ENCODE measurements at places on chromosomes 12 and 14.

- DNase-seq: no peak
These were observed 23.5 kb upstream of the DHRS7 start for GRCh38 chr14:60188696-60189095.

DNA sequence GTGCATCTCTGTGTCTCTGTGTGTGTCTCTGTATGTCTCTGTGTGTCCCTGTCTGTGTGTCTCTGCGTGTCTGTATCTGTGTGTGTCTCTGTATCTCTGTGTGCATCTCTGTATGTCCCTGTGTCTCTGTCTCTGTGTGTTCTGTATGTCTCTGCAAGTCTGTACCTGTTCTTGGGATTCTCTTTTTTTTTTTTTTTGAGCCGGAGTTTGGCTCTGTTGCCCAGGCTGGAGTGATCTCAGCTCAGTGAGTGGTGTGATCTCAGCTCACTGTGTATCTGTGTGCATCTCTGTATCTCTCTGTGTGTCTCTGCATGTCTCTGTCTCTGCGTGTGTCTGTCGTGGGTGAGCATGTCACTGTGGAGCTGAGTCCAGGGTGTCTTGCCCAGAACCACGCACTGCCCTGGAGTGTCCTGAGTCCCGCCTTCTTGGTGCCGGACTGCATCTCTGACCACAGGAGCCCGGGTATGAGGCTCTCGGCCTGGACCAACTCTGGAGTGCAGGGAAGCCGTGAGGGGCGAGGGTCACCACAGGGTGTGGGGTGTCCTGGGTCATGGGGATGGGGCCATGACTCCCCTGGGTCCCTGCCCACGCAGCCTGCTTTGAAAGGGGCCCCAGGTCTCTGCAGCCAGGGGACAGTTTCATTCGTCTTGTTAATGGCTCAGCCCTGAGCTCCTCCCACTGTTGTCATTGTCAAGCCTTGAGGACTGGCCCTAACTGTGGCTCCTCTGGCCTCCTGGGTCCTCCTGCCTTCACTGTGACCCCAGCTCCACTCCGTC lies 11.8 kb downstream of the MYL2 start:
- no peak for DNase-seq

GRCh38 chr14:68541178-68541896 lies 251.5 kb downstream of the ZFP36L1 start:
- no peak for DNase-seq

- DNase-seq: no peak
These were observed 50.1 kb downstream of the HNRNPC start for GRCh38 chr14:21219120-21219519.

- no peak for DNase-seq
These were observed 189.4 kb upstream of the DYRK2 start for GRCh38 chr12:67459173-67459572.

GRCh38 chr14:55354500-55354899 lies 57.1 kb downstream of the ATG14 start:
- DNase-seq: peak; percentile 24

- DNase-seq: no peak
These were observed 284.7 kb downstream of the NUAK1 start for GRCh38 chr12:105854071-105854470.

DNA sequence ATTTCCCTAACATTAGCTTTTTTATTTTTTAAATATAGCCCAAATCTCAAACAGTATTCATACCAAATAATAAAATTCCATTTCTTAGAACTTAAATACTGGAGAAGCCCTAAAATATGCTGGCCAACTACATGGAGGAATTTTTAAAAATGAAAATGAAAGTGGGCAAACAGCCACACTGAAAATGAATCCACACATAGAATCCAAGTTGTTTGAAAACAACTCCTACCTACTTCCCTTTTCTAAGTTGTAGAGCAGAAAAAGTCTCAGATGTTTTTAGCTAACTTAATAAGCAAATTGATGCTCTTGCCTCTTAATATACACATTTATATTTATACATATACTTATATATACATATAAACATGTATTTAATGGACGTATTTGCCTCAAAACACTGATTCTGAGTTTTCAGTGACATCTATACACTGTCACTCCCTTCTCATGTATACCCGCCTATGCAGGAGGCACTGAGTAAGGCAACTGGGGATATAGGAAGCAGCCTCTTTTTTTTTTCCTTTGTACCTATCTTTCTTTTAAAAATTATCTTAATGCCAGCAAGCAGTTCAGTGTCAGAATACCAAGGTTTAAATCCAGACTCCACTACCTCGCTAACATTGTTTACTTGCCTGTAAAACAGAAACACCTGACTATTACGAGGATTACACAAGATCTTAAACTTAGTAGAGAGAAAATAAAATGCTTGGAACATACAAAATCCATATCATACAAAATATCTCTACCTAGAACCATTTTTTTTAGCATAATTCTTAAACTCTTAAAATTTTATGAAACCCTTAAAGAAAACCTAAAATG lies 13.3 kb downstream of the DICER1 start:
- DNase-seq: no peak

DNA sequence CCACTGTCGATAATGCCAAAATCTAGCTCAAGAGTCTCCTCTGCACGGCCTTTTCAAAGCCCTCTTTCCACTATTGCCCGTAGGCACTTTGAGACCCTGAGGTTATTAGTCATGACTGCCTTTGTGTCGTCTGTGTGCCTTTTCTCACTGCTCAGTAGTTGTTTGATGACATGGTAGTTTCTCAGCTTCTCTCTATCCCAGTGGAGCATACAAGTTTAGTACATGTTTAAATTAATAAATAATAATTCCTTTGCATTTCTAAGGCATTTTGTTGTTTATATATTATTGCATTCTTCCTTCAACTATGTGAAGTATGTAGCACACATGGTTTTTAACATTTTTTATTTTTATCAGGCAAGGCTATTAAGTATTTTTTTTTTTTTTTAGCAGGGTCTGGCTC lies 458.1 kb downstream of the PCNX1 start:
- no peak for DNase-seq

- DNase-seq: no peak
These were observed 135.6 kb upstream of the MAX start for GRCh38 chr14:65237941-65238340.

DNA sequence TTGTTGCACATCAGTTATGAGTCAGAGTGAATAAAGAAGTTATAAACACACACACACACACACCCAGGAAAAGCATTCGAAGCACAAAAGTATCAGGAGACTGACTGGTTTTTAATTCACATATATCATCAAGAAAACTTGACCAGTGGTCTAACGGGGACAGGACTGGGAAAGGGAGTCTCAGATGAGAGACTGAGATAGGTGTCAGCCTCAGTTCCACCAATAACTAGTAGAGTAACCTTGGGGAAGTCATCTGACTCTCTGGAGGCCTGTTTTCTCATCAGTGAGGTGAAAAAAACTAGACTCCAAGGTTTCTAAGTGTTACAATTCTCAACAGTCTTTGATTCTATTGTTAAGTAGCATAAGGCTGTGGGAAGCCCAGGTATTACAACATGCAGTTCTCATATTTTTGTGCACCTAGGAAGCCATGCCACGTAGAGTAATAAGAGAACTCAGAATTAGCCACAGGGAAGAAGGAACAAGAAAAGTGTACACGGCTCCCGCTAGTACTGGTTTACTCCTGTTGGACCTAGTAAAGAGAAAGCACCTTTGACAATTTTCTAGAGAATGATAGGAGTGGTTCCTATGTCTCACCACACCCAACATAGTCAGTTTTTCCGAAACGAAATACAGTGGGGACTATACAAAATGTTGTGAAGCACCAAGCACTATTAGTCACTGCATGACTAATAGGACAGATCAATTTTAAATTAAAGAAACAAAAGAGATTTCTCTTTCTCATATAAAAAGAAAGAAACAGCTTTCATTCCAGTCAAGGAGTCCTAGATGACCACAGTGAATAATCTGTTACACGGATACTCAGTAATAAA lies 5.0 kb downstream of the PPTC7 start:
- no peak for DNase-seq

- DNase-seq: no peak
These were observed 53.6 kb downstream of the DYRK2 start for GRCh38 chr12:67702136-67702535.

GRCh38 chr12:131153956-131154355 lies 200.2 kb downstream of the ADGRD1 start:
- DNase-seq: no peak

DNA sequence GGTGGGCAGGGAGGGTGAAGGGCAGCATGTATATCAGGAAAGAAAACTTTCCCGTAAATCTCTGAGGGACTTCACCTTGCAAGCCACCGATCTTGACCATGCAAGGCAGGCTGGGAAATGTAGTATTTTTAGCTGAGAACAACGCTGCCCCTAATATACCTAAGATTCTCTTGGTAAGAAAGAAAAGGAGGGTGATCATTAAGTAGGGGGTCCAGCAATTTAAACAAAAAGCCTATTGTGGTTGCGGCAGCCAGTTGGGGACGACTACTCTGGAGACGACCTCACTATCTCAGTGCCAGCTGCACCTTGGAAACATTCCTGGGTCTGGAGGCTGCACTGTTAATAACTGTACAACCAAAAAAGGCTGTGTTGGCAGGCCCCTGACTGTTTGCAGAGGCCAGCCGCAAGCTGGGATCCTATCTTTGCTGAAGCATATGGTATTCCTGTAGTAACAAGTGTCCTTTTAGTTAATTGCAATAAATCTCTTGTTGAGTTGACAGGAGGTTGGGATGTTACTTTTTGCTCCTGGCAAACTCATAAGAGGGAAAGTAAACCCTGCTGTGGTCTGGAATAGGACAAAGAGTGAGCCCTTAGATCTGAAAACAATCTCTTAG lies 6.4 kb downstream of the APOLD1 start:
- DNase-seq: no peak

DNA sequence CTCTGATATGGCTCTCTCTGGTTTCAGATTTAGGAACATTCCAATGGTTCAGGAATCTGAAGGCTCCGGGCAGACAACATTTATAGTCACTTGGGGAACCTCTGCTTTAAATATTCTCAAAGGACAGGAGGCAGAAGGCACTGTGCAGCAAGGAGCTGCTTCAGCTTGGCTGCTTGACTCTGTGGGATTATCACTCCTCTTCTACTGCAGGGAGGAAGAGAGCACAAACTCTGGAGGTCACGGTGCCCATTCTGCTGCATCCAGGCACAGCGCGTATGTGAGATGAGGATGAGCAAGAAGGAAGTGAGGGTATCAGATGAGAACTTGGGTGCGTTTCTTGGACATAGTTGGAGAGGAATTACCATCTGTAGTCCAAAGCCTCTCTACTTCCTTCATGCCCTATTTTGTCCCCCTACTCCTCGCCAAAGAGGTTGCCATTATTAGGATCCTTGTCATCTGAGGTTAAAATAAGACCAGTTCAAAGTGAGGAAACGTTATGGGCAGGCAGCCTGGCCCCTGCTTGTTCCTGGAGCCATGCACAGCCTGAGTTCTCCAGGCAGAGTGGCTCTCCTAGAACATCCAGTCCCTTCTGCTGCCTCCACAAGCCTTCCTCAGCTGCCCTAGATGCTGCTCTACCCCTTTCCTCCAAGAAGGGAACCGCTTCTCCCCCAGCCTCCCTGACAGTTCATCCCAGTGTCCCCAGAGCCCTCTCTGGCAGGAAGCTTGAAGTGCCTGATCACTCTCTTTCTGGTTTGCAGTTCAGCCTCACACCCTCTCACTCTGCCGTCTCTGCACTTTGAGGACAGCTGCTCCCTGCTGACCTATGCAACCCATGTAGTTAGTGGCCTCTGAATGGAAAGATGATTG lies 12.5 kb downstream of the FGF6 start:
- no peak for DNase-seq

DNA sequence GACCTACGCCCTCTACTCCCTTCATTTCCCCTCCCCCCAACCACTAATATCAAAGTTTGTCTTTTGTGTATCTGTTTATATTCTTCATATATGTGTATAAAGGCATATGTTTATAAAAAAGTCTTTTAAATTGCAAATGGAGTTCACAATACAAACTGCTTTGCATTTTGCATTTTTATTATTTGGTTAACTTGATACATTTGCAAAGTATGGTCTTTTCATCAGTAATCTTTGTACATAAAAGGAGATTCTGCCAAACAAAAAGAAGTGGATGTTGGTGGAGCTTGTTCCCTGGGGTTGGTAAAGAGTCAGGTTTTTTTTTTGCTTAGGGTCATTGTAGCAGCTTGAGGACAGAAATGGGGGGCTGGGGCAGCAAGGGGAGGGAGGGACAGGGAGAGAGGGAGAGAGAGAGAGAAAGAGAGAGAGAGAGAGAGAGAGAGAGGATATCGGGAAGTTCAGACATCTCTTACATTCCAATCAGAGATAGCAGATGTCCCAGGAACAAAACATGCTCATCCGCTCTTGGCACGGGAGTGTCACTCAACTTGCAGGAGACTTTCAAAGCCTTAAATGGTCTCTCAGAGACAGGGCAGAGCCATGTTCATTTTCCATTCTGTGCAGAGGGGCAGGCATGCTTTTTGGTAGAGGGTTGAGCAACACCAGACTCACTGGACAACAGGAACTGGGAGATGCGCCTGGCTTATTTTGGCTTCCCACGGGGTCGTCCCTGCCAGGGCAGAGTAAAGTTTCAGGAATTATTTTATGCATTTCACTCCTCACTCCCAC lies 44.8 kb upstream of the TBX5 start:
- no peak for DNase-seq

DNA sequence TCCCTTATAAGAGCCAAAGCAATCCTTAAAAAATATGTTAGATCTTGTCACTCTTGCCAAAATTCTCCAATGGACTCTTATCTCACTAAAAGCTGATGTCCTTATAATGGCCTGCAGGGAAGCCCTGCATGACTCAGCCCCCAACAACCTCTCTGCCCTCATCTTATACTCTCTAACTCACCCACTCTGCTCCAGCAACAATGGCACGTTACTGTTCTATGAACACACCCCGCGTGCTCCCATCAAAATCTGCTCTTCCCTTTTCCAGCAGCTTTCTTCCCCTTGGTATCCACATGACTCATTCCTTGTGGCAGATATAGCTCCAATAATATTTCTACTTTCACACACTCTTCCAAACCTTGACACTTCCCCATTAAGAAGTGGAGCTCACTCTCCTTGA lies 108.1 kb downstream of the DENND5B start:
- no peak for DNase-seq

DNA sequence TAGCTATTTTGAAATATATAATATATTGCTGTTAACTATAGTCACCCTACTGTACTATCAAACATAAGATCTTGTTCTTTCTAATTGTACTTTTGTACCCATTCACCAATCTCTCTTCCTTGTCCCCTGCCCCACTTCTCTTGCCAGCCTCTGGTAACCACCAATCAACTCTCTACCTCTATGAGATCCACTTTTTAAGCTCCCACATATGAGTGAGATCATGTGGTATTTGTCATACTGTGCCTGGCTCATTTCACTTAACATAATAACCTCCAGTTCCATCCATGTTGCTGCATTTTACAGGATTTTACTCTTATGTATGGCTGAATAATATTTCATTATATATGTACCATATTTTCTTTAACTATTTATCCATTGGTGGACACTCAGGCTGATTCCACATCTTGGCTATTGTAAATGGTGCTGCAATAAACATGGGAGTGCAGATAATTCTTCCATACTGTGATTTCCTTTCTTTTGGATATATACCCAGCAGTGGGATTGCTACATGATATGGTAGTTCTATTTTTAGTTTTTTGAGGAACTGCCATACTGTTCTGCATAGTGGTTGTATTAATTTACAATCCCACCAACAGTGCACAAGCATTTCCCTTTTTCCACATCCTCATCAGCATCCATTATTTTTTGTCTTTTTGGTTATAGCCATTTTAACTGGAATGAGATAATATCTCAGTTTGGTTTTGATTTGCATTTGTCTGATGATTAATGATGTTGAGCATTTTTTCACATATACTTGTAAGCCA lies 33.5 kb upstream of the SPIC start:
- no peak for DNase-seq

- DNase-seq: no peak
These were observed 136.8 kb upstream of the NOS1 start for GRCh38 chr12:117498256-117498655.

All from stimulated activated CD4-positive, alpha-beta T cell treated with anti-CD3 and anti-CD28 coated beads, TNF-alpha, amount 100 ng/mL, for 24 hours (primary cell).